ENCODE measurements at places on chromosomes 5 and 9. TPM values are rescaled to one million over a fixed set of nuclear protein-coding genes. Genes with fewer than 3 reads are reported as not detected.

BTNL3 gene
- total RNA-seq, result 4.1 TPM

FOXD4L6 gene
- total RNA-seq, result not detected

CORO2A gene
- total RNA-seq, result 46.3 TPM

CAPSL gene
- total RNA-seq, result 4.5 TPM

ROR2 gene
- total RNA-seq, result 12.3 TPM

PNPLA7 gene
- 17.8 TPM for total RNA-seq

GPX8 gene
- total RNA-seq, result 8.2 TPM

OR2K2 gene
- 0.47 TPM for total RNA-seq

NIPAL4 gene
- not detected for total RNA-seq

TEX10 gene
- total RNA-seq, result 47.4 TPM

GRXCR2 gene
- 0.31 TPM for total RNA-seq

Data from testis (tissue), 5 donors.